Mucosa of descending colon (tissue), 3 donors: ENCODE measurements at places on chromosomes 1 and 21. TPM values are rescaled to one million over a fixed set of nuclear protein-coding genes. Genes with fewer than 3 reads are reported as not detected.

The OLFML2B gene
- 29.6 TPM for total RNA-seq

The RUNX1 gene
- 16.5 TPM for total RNA-seq

The FCMR gene
- total RNA-seq: 5.6 TPM

The S100A7A gene
- total RNA-seq: not detected

The UBE2U gene
- total RNA-seq: not detected

The RPS6KA1 gene
- total RNA-seq: 81.4 TPM

The KLF18 gene
- total RNA-seq: not detected

The BTG3 gene
- total RNA-seq: 19.0 TPM

The KIAA1614 gene
- total RNA-seq: 11.1 TPM
